ENCODE measurements at places on chromosomes 1 and 21.

GRCh38 chr21:42923553-42924432 lies 1.6 kb downstream of the ERVH48-1 start:
- peak; percentile 80 for DNase-seq

- no peak for DNase-seq
Measured at GRCh38 chr21:43764576-43765495, 11.3 kb downstream of the CSTB start.

GRCh38 chr21:46391773-46392172 lies 66.9 kb upstream of the DIP2A start:
- DNase-seq: no peak

- DNase-seq: peak; percentile 17
Measured at GRCh38 chr1:64686828-64687724, 57.8 kb upstream of the RAVER2 start.

GRCh38 chr21:42733037-42733627 lies 79.7 kb downstream of the PDE9A start:
- DNase-seq: no peak

DNA sequence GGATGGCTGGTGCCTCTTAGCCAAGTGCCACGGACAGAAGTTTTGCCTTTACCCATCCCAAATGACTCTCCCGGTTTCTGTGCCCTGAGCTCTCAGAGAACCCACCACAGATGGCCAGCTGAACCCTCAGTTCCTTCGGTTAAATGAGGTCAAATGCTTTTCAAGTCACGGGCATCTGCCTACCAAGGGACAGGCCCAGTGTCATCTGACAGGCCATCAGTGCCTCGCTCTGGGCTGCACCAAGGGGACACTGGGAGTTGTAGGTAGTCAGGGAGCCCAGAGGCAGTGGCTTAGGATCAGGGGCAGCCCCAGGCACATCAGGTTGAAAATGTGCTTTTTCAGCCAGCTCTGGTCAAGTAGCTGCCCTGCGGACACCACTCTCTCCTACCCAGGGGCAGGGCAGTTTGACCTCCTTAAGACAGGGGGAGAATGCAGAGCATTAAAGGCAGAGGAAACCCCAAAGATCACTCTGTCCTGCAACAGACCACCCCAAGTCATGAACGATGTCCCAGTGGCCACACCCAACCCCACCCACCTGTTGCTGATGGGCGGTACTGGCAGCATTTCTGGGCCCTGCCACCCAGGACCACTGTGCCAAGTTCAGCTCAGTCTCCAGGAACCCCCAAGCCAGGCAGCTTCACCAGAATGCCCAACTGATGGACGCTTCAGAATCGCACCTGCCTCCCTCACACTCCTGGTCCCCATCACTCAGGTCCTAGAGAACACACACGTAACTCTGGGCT lies 60.7 kb downstream of the CASZ1 start:
- DNase-seq: no peak

DNA sequence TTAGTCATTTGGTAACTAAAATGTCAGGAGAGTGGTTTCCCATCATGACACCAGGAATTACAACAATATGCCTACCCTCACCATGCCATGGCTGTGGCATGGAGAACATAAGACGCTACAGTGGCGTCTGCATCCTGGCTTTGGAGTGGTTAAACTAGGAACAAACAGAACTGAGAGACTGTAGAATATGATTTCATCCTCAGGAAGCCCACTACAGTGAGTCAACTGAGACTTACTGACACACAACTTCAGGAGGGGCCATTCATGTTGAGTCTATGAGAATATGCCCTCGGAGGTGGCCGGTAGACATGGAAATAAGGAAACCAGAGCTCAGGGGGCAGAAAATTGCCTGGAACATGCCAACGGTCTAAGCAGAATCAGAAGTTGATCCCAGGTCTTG lies 5.9 kb upstream of the BACE2 start:
- DNase-seq: no peak

DNA sequence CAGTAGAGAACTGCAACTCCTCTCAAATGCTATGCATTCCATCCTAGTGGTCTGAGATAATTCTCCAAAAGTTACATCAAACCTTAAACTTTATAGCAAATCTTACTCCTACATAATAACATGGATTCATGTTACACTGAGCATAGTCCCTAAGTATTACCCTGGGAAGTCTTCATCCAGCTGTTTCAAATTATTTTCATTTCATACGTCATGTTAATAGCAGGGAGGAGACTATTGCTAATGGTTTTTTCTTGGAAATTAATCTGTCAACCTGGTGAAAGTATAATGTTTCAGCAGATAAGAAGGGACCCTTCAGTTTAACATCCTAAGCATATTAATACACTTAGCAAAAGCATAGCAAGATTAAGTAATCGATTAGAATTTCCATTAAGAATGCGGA lies 318.1 kb downstream of the USP25 start:
- no peak for DNase-seq

- no peak for DNase-seq
Measured at GRCh38 chr1:175877939-175878737, 134.7 kb upstream of the TNR start.

DNA sequence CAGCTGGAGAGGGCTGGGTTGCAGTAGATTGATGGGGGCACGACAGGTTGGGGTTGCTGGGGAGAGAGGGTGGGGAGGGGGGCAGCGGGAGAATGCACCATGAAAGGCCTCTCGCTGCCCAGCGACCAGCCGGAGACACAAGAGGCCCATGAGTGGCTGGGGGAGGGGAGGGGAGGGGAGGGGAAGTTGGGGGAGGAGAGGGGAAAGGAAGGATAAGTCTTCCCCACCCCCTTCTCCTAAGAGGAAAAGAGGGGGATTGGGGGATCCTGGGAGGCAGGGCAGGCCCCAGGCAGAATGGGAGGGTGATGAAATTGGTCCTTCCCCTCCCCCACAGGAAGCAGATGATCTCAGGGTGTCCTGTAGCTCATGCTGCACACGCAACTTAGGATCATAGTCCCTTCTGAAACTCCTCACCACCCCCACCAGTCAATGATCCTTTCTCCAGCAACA lies 45.7 kb downstream of the PAX7 start:
- DNase-seq: no peak

- DNase-seq: no peak
Measured at GRCh38 chr1:64251971-64252370, 48.5 kb downstream of the UBE2U start.

- no peak for DNase-seq
Measured at GRCh38 chr1:223611936-223612335, 53.6 kb downstream of the CAPN8 start.

- no peak for DNase-seq
Measured at GRCh38 chr1:164701189-164701761, 142.3 kb downstream of the PBX1 start.

GRCh38 chr1:243950166-243950565 lies 100.1 kb upstream of the AKT3 start:
- no peak for DNase-seq

- DNase-seq: no peak
Measured at GRCh38 chr1:225471109-225471452, 43.2 kb upstream of the LBR start.

- DNase-seq: no peak
Measured at GRCh38 chr1:187465441-187465840, 636.7 kb downstream of the PLA2G4A start.

Measured in stimulated activated CD4-positive, alpha-beta T cell treated with anti-CD3 and anti-CD28 coated beads, Interleukin-1b, Interleukin-23, amount 100 ng/mL, for 48 hours (primary cell).